ENCODE measurements at places on chromosomes 1 and 21.

DNA sequence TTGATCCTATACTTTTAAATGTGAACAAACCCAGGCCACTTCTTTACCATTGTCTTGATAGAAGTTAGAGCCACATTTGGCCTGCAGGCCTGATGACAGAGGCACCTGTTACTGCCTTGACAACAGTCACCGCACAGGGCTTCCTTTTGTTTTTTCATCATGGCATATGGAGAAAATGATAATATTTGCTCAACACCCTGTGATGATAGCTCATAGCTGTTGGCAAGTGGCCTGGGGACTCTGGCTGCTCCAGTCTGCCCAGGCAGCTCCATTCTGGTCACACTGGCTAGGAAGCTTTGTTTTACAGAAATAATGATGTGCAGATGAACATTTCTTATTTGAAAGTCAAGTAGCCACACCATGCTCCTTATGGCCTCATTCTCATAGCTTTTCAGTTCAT lies 89.6 kb upstream of the GPR88 start:
- DNase-seq, result no peak

- peak; percentile 66 for DNase-seq
Observed at GRCh38 chr1:153677718-153678518, 570 bp upstream of the NPR1 start.

DNA sequence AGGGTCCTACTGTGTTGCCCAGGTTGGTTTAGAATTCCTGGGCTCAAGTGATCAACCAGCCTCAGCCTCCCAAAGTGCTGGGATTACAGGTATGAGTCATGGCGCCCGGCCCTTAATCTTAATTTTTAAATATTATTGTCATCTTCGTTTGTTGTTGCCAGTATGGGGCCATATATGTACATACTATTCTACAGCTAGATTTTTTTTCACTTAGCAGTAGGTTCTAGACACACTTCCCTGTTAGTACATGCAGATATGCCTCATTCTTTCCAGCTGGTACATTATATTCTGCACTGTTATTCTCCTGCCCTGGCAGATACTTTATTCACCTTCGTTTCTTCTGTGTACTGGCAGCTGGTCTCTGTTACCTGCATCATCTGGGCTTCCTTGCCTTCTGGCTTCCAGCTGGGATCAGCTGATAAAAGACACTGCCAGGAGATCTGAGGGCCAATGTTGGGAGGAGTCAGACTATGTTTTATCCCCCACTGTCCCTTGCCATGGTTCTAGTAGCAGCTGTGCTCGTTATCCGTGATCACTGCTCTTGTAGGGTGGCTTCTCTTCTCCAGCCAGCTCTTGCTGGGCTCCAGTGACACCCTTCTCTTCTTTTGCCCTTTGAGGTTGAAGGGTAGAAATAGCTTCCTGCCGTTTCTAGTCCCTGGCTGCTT lies 24.7 kb downstream of the ST3GAL3 start:
- DNase-seq, result no peak

DNA sequence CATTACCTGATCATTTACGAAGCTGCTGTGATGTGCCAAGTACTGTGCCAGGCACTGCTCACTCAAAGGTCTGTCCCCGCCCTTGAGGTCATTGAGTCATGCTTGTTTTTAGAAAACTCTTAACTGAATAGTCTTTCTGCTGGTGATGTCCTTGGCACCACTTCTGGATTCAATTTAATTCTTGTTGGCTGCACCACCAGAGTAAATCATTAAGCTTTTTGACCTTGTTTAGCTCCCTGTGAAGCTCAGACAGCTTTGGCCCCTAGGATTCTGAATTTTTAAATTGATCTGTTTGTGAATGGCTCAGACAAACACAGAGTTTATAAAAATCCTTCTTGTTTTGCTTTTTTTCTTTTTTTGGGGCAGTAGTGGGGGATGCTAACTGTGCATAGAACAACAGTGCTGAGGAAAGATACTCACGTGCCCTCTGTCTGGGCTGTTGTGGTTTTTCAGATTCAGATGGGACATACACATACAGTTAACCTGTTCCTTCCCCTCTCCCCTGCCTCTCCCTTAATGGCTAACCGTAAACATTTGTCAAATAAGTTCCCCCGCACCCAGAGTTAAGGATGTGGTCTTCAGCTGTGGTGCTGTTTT lies 67.6 kb downstream of the MTR start:
- DNase-seq, result no peak

- DNase-seq, result no peak
Observed at GRCh38 chr1:157042846-157043245, 2.7 kb downstream of the ARHGEF11 start.

DNA sequence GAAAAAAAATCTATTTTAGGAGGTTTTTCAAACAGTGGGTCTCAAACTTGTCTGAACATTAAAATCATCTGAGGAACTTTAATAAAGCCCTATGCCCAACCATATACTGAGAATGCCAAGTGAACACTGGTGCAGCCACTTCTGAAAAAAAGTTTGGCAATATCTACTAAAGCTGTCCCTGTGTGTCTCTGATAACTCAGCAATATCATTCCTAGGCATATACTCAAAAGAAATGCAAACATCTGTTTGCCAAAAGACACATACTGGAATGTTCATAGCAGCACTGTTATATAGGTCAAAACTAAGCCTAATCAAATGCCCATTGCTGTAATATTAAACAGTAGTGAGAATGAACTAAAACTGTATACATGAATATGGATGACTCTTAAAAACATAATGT lies 74.2 kb upstream of the RGS4 start:
- no peak for DNase-seq

GRCh38 chr21:36208326-36209013 lies 51.8 kb downstream of the DOP1B start:
- no peak for DNase-seq

- no peak for DNase-seq
Observed at GRCh38 chr1:209648346-209648745, 3.9 kb downstream of the LAMB3 start.

DNA sequence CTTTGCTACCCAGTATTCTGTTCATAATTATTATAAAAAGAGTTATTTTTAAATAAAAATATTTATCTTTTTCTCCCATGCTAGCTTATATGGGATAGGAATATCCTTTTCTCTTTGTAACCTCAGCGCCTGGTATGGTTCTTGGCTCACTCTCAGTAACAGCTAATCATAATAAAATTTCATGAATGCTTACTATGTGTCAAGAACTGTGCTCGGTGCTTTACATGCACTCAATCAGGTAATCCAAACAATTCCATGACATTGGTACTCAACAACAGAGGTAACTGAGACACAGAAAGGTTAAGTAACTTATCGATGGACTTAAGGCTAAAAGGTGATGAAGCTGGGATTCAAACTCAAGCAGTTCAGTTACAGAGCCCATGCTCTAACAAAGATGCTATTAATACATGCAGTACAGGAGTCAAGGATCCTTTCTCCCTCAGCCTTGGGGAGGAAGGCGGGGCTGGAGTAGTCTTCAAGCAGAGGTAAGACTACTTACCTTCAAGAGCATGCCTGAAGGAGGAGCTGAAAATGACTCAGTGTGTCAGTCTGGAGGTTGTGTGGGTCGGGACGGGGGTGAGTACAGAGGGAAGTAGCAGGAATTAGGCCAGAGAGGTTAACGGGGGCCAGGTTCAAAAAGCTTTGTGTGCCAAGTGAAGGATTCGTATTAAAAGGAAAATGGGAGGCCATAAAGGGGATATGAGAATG lies 73.4 kb downstream of the PLPPR5 start:
- no peak for DNase-seq

DNA sequence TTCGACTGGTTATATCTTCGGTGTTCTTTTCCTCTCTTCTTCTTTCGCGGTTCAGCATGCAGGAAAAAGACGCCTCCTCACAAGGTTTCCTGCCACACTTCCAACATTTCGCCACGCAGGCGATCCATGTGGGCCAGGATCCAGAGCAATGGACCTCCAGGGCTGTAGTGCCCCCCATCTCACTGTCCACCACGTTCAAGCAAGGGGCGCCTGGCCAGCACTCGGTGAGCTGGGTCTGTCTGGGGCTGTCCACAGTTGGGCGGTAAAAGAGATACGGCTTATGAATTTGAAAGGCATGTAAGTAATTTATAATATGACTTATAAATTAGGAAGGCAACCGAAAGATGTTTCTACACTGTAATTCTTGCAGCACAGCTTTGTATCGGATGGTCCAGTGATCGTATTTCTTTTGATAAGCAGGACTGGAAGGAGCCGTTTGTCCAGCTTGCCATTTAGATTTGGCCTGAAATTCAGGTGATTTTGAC lies 334 bp downstream of the CTH start:
- no peak for DNase-seq

- DNase-seq, result no peak
Observed at GRCh38 chr1:176119549-176119948, 87.5 kb downstream of the COP1 start.

DNA sequence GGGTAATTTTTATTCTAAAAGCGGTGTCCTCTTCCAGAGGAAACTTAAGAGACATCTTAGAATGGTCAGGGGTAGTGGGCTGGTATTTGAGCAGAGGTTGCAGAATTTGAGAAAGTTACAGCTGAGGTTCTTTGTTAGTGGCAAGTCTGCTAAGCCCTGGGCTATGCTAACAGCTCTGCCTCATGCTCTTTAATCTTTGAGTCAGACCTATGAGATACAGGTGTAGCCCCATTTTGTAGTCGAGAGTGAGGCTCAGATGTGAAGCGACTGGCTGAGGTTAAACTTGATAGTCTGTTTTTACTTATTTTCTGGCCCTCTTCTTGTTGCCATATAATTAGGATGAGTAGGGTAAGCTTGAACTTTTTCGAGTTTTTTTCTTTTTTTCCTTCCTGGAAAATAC lies 4.7 kb downstream of the HMGN2 start:
- DNase-seq, result no peak

DNA sequence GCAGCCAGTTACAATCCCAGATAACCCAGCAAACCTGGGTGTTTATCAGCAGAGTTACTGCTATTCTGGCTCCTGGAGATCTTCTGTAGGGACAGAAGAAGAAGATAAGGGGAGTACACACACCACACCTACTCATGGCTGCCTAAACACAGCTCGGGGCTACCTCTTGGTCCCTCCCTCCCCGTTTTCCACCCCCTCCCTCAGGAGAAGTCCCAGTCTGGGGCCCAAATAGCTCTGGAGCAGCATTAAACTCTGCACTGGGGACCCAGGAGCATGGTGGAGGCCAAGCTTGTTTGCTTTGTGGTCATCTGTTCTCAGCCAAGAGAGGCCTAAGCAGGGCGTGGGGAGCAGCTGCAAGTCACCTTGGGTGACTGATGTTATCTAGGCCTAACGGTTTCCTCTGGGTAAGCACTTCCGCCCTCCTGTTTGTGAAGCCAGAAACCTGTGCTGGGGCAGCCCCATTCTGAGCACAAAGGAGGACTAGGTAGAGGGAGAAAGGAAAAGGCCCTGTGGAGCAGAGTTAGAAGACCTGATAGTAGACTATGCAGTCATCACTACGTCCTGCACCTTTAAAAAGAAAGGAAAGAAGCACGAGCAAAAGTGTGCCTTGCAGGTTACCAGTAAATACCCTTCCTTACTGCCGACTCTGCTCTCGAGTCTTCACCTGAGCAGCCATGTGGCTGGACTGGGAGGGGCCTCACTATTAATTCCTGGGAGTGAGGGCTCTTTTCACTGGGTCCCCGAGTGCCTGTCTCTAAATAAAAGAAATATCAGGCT lies 2.0 kb upstream of the RCSD1 start:
- peak; percentile 89 for DNase-seq

DNA sequence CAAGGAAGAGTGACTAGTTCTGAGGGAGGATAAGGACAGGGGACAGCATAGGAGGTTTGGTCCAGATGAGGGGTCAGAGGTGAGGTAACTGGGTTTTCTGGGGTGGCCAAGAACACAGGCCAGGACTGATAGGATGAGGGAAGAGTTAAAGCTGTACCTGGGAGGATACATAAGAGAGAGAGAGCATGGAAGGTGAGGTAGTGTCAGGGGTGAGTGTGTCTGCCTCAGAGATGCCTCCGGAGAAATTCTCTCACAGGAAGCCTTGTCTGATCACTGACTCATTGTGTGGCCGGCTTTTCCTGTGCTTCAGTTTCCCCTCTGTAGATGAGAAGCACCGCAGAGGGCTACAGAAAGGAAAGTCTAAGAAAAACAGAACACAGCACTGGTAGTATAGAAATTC lies 40.2 kb downstream of the FASLG start:
- DNase-seq, result peak; percentile 81

GRCh38 chr21:31399591-31399990 lies 55.5 kb upstream of the TIAM1 start:
- DNase-seq, result no peak

DNA sequence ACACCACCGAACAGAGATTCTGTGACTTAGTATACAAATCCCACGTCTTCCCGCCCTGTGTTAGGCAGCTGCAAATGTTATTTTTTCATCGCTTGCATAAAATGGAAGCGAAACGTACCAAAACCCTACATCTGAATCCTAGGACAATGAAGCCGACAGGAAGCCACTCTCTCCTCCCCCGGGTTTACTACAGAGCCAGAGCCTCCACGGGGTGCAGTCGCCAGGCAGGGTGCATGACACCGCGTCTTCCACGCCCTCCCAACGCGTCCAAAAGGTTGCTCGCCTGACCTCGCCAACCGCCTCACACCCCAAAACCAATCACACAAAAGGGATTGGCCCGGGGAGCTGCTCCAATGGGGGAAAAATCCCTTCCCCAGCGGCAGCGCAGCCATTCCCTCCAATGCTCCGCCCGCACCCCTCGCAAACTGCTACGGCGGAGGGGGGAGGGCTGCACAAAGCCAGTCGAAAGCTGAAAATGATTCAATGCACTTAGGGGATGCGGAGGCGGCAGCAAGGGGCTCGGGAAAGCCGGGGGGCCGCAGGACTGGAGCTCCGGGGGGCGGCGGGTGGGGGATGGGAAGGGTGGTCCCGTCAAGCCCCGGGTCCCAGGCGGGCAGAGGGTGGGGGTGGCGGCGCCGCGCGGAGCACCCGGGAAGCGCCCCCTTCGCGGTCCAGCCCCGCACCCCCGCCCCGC lies 701 bp downstream of the CEP170 start:
- peak; percentile 75 for DNase-seq

DNA sequence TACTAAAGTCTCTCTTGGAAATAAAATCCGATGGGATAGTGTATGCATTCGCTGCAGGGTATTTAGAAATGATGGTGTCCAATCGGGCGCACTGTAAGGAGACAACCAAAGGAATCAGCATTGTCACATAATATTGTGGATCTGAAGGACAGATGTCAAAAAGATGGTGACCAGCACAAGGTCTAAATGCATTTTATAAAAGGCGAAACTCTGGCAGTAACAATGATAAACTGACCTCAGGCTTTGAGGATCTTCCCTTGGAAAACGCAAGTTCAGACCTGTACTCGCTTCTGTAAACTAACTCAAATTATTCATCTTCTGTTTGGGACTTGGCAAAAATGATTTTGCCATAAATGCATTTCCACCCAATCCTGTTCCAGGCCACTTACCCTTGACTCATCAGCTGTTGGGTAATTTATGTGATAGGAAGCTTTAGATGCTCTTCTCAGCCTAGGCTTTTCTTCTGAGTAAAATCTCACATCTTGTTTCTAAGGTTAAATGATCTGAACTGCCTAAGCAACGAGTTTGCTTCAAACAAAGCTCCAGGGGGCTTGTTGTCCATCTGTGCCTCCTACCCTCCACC lies 33.8 kb downstream of the STPG1 start:
- no peak for DNase-seq

All from activated naive CD4-positive, alpha-beta T cell treated with anti-CD3 and anti-CD28 coated beads, Interleukin-2, amount 10 ng/mL, durations not matched to agents 7 days and 5 days (primary cell).